ENCODE measurements at places on chromosomes 6 and 20. TPM values are rescaled to one million over a fixed set of nuclear protein-coding genes. Genes with fewer than 3 reads are reported as not detected.

- DNase-seq: no peak
Measured at GRCh38 chr20:36871640-36872570, 4.0 kb upstream of the TLDC2 start.

- DNase-seq: no peak
Measured at GRCh38 chr20:46243707-46244628, 64.3 kb downstream of the CDH22 start.

- no peak for DNase-seq
Measured at GRCh38 chr6:56490993-56491392, 151.7 kb downstream of the DST start.

DNA sequence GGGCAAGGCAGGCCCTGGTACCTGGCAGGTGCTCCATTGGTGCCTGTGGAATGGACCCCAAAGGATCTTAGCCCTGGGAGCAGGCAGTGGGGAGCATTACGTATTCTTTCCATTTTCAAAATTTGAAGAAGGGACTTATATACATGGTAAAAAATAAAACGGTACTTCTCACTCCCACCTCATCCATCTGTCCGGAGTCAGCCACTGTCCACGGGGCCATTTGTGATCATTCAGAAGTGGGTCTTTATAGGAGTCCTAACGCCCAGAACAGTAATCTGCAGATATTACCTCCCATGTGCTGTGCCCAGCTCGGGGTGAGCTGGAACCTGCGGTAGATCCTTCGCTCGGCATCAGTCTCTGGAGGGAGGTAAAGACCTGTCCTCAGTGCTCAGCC lies 110.4 kb downstream of the SYCP2 start:
- DNase-seq: no peak

DNA sequence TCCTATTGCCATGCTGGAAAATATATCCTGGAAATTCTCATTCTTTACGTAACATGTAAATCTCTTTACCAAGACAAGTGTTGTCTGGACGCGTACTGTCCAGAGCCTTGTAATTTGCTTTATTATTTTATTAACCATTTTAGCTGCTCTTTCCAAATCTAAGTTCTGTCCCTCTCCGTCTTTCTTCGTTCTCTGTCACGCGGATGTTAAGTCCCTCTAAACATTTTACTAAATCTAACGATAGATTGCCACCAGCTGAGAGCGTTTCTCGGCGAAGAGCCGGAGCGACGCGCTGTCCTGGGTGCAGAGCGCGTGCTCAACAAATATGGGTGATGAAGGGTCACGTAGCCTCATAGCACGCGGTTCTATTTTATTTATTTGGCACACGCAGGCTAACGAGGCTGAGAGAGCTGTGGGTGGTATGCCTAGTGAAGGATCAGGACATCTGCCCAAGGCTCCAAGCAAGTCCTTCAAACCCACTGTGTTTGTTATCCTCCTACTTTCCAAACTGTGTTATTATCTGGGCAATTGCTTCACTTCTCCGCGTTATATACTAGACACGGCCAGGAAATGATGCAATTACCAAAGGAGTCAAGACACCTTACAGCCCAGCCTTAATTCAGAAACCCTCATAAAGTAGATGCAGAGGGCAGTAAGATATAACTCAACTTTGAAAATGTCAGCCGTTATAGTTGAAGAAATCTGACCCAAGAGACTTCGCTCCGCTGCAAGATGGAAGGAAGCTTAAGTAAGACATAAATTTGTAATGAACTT lies 10.0 kb upstream of the NCOA7 start:
- no peak for DNase-seq

- no peak for DNase-seq
Measured at GRCh38 chr6:36916126-36916525, 30.4 kb downstream of the C6orf89 start.

- no peak for DNase-seq
Measured at GRCh38 chr6:124798942-124799496, 163.2 kb upstream of the RNF217 start.

- no peak for DNase-seq
Measured at GRCh38 chr20:25319241-25320034, 71.2 kb downstream of the ABHD12 start.

SLPI gene
- 248 TPM for total RNA-seq

GINS1 gene
- 0.32 TPM for total RNA-seq

Measured in breast epithelium (tissue), 4 donors.